ENCODE measurements at places on chromosomes 2 and 18. TPM values are rescaled to one million over a fixed set of nuclear protein-coding genes. Genes with fewer than 3 reads are reported as not detected.

SRBD1 gene
- total RNA-seq = 9.1 TPM

SKOR2 gene
- total RNA-seq = not detected

SELENOI gene
- total RNA-seq = 18.1 TPM

FHOD3 gene
- 4.9 TPM for total RNA-seq

ZRANB3 gene
- 6.7 TPM for total RNA-seq

All from epithelial cell of alveolus of lung (primary cell).